ENCODE measurements at places on chromosomes 4 and X.

GRCh38 chrX:9957743-9958142 lies 9.4 kb upstream of the CLDN34 start:
- DNase-seq, result no peak

- DNase-seq, result no peak
These were observed 1.5 kb downstream of the OPHN1 start for GRCh38 chrX:68431836-68432235.

DNA sequence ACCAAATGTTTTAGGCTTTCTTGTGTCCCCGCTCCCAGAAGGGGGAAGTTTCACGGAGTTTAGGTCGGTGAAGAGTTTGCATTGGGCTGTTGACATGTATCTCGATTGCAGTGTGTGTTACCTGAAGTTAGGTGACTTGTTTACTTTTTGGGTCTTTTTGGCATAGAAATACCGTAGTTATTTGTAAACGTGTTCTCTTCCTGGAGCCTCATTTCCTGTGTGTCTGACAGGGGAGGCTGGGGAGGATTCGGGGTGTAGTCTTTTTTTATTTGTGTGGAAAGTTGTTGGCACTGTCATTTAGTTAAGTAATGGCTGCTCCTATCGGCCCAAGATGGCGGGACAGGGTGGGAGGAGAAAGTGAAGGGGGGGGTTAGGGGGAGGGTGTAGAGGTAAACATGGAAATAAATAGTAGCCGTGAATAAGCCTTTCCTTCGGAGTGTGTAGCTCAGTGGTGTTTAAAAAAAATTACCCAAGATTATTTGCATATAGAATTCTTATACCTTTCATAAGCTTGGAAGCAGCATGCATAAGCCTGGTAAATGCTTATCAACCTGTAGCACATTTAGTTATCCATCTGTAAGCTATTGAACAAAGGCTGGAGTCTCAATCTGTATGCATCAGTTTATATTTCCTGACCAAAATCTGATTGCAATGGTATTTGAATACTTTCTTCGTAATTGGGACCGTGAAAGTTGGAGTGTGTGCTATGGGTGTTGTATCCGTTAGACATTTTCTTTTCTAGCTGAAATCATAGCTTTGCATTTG lies 1.6 kb downstream of the KDM6A start:
- DNase-seq, result peak; percentile 26

- DNase-seq, result peak; percentile 67
These were observed 30.5 kb upstream of the PRKX start for GRCh38 chrX:3743801-3744439.

GRCh38 chrX:109709129-109709631 lies 23.9 kb downstream of the ACSL4 start:
- DNase-seq, result no peak

- DNase-seq, result no peak
These were observed 120.2 kb upstream of the ENPP6 start for GRCh38 chr4:184337907-184338306.

- no peak for DNase-seq
These were observed 36.4 kb downstream of the EDA2R start for GRCh38 chrX:66602381-66602938.

DNA sequence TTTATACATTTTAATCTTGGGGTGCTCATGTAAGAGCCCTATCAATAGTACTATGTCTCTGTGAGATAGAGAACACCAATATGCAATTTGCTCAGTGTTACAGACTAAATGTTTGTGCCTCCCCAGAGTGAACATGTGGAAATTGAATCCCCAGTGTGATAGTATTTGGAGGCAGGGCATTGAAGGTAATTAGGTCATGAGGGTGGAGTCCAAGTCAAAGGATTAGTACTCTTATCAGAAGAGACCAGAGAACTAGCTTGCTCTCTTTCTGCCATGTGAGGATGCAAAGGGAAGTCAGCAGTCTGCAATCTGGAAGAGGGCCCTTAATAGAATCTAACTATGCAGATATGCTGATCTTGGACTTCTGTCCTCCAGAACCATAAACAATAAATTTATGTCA lies 1317.0 kb downstream of the STIM2 start:
- DNase-seq, result no peak

DNA sequence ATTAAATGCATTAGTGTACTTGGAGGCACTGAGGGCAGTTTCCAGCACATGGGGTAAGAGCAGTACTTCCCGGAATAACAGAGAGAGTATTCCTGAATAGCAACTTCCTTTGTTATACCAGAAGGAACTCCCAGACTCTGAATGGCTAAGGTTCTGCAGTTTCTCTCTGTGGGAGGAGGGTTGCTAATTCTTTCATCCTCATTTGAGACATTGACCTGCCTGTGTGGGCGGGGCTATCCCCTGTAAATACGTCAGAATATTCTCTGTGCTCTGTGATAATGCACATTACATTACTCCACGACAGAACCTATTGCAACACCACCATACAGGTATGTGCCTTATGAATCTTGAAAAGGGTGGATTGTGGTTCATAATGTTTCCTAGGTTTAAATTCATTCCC lies 52.7 kb downstream of the SPINK2 start:
- DNase-seq, result no peak

DNA sequence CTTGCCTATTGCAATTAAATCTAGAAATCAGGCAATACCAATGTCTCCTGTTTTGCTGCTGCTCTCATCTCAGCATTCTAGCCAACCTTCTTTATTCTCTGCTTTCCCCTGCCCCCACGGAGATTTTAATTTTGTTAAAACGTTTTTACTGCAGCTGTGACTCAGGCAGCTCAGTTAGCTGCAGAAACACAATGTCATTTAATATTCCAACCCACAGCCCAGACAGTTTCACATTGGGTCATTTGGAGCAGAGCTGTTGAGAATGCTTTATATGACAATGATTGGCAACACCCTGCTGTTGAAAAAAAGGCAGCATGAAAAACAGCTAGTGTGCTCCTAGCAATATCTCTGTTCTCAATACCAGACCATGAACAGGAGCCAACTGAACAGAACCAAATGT lies 12.6 kb upstream of the SLC10A4 start:
- no peak for DNase-seq

DNA sequence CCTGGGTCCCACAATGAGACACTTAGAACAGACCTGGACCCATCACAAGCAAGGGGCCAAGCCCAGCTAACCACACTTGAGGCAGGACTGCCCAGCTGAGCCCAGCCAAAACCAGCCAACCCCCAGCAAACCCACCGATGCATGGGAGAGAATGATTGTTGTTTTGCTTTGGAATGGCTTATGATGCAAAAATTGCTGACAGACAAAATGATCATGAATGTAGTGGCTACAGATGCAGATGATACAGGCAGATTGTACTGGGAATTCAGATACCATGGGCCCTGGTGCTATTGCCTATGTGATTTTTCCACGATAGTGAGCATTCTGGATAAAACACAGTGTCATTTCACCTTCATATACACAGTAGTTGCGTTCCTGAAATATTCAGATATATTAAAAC lies 9.0 kb upstream of the ZCCHC4 start:
- no peak for DNase-seq

DNA sequence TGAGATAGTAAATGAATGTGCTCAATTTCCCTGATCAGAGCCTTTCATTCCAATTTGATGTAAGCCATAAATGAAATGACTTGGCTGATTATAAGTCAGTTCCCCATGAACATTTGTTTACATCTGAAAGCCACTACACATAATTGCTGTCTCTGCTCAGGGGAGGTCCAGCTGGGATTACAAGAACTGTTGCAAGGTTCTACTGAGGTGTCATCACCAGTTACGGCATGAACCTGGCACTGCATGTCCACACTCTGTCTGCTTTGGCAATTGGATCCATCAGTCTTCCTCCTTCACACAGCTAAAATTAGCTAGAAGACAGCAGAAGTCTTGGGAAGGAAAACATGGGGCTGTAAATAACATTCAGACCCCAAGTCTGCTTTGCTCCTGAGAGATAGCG lies 12.8 kb upstream of the MBNL3 start:
- no peak for DNase-seq

DNA sequence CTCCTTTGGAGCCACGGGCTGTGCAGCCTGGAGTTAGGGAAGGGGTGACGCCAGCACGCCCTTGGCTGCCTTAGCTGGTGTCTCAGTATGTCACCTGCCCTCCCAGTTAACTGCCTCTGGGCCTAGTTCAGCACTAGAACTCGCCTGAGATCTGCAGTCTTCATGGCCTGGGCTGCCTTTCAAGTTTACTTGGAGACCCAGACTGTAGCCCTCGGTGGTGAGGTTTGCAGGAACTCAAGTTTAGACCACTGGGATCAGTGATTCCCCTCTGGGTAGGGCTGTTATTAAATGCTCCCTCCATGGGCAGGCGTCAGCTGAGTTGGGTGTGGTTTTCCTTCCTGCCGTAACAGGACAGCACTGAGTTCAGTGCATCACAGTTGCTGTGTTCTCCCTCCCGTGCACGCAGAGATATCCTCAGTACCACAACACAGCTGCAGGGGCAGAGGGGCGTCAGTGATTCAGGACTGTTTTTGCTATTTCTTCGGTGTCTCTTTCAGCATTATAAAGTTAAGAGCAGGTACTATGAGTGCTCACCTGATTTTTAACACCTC lies 30.5 kb downstream of the PLAC8 start:
- peak; percentile 35 for DNase-seq

DNA sequence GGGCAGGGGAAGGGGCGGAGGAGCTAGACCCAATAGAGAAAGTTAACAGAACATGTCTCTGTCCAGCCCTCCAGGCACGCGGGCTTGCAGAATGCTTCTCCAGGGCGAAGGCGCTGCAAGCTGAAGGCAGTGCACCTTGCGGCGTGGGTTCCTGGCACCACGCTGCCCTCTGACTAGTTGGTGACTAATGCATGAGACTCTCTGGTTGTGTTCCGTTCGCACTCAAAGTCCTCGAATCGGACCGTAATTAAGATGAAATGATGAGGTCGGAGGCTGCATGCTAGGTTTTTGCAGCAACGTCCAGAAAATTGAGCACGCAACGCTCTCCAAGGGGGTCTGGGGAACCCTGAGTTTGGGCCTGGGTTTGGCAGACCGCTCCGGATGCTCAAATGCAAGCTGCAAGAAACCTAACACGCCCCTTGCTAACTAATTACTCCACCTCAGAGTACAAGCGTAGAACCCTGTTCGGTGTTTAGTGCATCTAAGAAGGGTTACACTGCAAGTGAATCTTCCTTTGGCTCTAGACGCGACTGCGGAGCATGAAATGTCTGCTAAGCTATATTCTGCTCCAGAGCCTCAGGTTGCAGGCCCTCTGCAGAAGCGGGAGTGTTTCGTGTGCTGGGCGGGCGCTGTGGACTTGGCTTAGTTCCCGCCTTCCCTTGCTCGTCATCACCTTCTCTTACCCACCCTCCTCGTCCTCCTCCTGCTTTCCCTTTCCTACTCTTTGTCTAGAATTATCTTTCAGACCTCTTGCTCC lies 57.1 kb upstream of the NKAP start:
- no peak for DNase-seq

DNA sequence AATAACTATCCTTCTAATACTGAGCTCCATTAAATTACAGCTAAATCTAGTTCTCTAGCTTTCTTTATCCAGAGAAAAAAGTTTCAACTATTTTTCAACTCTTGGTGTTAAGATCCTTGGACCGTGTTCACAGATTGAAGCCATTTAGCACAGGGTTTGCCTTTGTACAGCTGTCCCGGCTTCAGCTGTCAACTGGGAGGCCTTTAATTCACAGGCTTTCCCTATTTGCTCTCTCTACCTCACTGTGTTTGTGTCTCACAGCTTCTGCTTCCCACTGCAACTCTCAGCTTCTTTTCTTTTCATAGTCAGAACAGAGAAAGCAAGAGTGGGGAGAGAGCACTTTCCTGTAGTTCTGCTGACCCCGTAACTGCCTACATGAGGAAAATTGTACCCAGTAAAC lies 76.9 kb upstream of the SMAD1 start:
- no peak for DNase-seq

DNA sequence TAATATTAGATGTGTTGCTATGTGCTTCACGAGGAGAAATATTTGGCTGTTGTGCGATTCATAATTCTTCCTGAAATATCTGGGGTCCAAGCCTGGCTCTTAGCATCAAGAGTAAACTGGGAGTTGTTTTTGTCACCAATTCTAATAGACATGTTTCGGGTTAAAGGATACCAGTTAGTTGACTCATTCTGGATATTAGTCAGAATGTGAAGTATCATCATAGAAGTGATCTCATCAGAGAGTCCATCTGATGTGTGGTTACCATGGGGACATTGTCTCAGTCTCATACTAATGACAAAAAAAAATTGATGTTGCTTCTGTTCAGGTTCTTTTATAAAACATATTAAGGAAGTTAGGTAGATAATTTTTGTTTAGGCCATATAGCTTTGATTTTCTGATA lies 57.2 kb upstream of the MTMR1 start:
- DNase-seq, result no peak

- no peak for DNase-seq
These were observed 107.3 kb downstream of the CPEB2 start for GRCh38 chr4:15109600-15109999.

- DNase-seq, result no peak
These were observed 642.4 kb downstream of the TRIML1 start for GRCh38 chr4:188781655-188782054.

DNA sequence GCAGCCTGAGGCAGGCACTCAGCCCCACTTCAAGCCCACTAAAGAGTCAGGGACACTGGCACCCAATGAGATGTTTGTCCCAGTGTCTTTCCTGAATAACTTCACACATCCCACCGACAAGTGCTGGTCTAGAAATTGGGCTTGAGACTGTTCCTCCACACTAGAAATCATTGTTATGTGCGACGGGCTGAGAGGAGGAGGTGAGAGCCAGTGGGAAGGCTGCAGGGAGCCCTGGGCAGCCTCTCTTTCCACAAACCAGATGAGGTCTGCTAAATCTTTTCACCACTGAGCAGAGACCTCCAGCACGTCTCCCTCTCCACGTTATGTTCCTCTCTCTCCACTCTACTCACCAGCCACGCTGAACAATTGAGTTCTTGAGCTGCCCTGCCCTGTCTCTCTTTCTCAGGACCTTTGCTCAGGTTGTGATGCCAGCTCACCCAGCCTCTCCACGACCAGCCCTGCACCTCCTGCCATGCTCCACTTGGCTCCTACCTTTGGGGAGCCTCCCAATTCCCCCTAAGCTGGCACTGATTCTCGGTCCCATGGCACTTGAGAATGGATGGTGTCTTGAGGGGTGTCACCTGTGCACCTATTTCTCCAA lies 8.4 kb downstream of the SCD5 start:
- no peak for DNase-seq

GRCh38 chr4:71495454-71495853 lies 156.6 kb downstream of the SLC4A4 start:
- no peak for DNase-seq

DNA sequence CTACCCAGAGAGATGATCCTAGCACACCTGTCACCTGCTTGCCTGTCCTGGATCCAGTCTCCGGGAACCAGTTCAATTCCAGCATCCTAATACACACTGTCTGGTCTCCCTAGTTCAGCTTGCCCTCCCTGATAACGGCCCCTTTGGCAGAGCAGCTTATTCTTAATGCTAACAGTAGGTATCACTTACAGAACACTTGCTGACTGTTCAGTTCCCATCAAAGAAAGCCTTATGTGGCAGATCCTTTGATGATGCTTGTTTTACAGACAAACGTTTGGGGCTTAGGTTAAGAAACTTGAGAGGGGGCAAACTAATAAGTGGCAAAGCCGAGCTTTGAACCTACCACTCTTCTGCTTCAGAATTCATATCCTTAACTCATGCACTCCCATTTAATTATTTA lies 890 bp downstream of the RASSF6 start:
- DNase-seq, result no peak

- no peak for DNase-seq
These were observed 61.9 kb upstream of the ZCCHC13 start for GRCh38 chrX:74242050-74242449.

All from effector memory CD4-positive, alpha-beta T cell (primary cell).